ENCODE measurements at places on chromosomes 5 and 9. TPM values are rescaled to one million over a fixed set of nuclear protein-coding genes. Genes with fewer than 3 reads are reported as not detected.

- no peak for DNase-seq
These were observed 3.5 kb downstream of the SURF1 start for GRCh38 chr9:133352635-133353340.

- no peak for DNase-seq
These were observed 190.9 kb downstream of the RFK start for GRCh38 chr9:76203373-76203772.

DNA sequence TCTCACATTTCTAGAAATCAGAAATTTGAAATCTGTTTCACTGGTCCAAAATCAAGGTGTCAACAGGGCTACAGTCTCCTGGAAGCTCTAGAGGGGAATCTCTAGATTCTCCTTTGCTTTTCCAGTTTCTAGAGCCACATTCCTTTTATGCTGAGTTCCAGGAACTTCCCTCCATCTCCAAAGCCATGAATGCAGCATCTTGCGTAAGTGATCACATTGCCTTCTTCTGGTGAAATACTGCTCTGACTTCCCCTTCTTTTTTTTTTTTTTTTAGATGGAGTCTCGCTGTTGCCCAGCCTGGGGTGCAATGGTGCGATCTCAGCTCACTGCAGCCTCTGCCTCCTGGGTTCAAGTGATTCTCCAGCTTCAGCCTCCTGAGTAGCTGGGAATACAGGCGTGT lies 23.8 kb downstream of the GDA start:
- DNase-seq = no peak

CNTNAP3B gene
- polyA plus RNA-seq = not detected

GRCh38 chr5:139461698-139462097 lies 845 bp downstream of the ECSCR start:
- DNase-seq = no peak

WWC1 gene
- polyA plus RNA-seq = 9.7 TPM

DNA sequence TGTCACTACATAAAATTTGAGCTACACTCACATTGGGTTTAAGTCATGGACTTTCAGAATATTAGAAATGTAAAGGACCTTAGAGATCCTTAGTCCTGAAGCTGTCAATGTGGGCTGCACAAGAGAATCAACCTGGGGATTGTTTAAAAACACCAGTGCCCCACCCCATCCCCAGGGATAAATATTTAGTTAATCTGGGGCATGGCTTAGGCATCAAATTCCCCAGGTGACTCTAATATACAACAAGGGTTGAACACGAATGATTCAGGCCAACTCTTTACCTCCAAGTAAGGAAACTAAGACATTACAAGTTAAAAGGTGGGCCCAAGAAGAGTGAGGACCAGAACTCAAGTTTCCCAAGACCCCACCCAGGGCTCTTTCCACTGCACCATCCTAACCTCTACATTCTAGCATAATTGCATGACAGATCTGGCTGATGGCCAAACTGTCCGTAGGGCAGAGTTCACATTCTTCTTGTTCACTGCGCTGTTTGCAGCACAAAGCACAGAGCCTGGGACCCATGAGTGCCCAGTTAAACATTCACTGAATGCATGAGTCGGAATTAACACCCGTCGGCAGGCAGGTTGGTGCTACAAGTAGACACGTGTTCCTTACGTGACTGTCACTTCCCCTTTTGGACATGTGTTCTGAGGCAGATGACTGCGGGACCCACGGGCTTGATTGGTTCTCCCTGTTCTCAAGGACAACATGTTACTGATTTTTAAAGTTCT lies 25.2 kb downstream of the CYFIP2 start:
- DNase-seq = no peak

GRCh38 chr9:16282216-16282615 lies 588.3 kb downstream of the BNC2 start:
- no peak for DNase-seq

DNA sequence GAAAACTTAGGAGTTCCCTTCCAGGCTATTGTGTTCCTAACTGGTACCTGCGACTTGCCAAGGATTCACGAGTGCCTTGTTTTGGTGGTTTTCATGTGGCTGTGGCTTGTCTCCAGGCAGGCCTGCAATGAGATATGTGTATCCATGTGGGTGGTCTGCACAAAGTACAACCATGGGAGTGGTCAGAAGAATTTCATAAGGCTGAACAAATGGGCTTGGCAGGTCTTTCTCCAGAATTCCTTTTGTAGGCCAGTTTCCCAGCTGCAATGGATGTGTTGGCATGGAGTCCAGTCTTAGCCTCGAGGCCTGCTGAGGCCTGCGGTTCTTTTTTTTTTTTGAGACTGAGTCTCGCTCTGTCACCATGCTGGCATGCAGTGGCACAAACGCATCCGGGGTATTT lies 28.8 kb upstream of the MELK start:
- DNase-seq = peak; percentile 40

DNA sequence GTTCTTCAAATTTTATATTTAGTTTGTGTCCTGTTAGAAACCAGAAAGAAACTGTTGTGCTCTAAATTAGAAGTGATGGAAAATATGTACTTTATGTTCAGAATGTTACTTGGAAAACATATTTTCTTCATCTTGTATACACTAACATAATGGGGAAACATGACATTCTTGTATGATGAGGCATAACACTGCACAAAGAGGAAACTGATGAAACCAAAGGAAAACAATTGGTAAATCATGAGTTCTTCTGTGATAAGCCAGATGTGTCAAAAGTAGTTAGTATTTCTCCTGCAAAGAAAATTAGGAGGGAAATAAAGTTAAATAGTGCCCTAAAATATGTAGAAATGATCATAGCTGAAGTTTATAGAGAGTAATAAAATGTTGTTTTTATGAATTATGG lies 111.1 kb upstream of the FBN2 start:
- DNase-seq = no peak

- DNase-seq = no peak
These were observed 13.0 kb downstream of the TNC start for GRCh38 chr9:115104908-115105307.

DNA sequence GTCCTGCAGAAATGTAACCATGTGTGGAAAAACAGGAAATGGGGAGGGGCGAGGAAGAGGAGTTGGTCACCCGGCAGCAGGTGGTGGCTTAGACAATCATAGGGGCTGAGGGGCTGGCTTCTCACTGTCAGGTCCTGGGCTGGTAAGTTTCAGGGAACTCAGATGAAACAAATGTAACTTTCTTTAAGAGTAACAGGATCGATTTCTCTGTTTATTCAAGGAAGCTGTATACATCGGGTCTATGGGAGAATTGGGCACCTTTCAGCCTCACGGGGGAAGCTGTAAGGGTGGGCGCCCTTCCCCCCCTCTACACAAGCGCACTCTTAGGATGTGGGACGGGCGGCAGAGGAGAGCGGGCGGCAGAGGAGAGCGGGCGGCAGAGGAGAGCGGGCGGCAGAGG lies 104.3 kb upstream of the SIMC1 start:
- DNase-seq = no peak

FOXD4L6 gene
- not detected for polyA plus RNA-seq

GRCh38 chr5:149748471-149749094 lies 18.5 kb downstream of the PPARGC1B start:
- no peak for DNase-seq

- DNase-seq = no peak
These were observed 1.1 kb upstream of the SPINK1 start for GRCh38 chr5:147832541-147832940.

LHX2 gene
- 1.3 TPM for polyA plus RNA-seq

DNA sequence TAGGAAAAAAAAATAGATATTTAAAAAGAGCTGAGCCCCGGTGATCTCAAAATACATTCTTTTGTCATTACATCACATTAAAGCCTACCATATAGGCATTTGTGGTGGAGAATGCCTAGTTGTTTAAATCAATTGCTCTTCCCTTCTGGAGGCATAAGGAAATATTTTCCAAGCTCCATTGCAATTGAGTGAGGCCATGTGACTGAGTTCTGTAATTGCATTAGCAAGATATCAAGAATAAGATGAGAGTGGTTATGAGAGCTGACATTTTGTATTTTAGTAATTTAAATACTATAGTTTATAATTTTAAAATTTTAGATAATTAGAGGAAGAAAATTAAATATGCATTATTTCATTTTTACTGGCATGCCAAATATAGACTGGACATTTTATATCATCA lies 1195.9 kb downstream of the DTWD2 start:
- no peak for DNase-seq

FBP1 gene
- not detected for polyA plus RNA-seq

DNA sequence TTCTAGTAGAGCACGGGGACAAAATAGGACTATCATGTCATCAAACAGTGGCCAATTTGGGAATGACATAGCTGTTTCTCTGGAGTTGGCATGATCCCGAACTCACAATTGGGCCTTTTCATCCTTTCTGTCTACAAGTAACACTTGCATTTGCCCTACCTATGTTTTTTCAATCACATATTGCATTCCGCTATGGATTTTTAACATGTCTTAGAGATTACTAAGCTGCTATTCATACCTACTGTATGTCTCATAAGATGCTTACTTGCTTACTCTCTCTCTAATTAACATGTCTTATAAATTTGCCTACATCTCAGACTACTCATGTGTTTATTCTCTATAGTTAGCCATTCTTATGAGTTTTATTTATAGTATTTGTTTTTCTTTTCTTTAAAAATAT lies 341.2 kb upstream of the CTNND2 start:
- no peak for DNase-seq

PCDHA3 gene
- polyA plus RNA-seq = not detected

PFN3 gene
- polyA plus RNA-seq = not detected

GRCh38 chr5:162786234-162786633 lies 651.2 kb upstream of the CCNG1 start:
- no peak for DNase-seq

DNA sequence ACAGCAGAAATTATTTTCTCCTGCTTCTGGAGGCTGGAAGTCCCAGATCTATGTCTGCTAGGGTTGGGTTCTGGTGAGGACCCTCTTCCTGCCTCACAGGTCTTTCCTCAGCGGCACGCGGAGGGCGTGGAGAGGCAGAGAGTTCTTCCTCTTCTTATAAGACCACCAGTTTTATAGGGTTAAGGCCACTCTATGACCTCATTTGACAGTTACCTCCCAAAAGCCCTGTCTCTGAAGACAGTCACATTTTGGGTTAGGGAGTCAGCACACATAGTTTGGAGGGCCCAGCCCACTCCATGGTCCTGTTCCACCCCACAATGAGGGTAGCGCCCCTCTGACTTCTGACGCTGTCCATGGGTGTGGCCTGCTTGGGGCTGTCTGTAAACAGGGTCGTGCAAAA lies 46.7 kb downstream of the TRIP13 start:
- DNase-seq = no peak

DNA sequence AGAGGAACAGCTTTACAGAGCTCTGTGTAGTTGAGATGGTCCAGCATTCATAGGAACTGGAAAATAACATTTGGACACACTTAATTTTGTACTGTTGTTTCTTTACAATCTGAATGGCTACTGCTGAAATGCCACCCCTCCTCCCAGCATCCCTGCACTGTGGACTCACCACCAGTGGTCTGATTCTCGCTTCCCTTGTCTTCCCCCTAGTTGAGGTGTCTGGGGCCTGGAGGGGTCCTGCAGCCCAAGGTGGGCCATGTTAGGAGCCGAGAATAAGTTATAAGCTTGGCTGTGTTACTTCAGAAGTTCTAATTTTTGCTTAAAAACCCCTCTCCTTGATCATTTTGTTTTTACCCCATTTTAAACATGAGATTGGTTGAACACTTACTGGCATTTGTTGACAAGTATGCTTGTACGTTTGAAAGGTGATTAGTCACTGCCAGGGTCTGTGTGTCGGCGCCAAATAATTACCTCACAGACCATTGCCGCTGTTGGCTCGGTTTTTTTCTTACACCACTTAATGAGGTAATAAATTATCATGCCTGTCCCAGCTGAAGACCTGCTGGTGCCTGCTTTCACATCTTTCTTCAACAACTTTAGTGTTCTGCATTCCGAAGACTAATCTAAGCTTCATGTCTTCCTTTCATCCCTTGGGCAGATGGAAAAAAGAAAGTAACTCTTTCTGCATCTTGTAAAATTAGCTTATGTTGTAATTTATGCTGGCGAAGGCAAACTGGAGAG lies 65.8 kb downstream of the MCCC2 start:
- no peak for DNase-seq

KLF4 gene
- 37.2 TPM for polyA plus RNA-seq

GRCh38 chr5:57102905-57103255 lies 71.0 kb upstream of the GPBP1 start:
- no peak for DNase-seq

GRCh38 chr5:169416583-169417196 lies 115.8 kb upstream of the SLIT3 start:
- peak; percentile 23 for DNase-seq

- no peak for DNase-seq
These were observed 106.6 kb downstream of the DENND1A start for GRCh38 chr9:123823194-123823947.

DNA sequence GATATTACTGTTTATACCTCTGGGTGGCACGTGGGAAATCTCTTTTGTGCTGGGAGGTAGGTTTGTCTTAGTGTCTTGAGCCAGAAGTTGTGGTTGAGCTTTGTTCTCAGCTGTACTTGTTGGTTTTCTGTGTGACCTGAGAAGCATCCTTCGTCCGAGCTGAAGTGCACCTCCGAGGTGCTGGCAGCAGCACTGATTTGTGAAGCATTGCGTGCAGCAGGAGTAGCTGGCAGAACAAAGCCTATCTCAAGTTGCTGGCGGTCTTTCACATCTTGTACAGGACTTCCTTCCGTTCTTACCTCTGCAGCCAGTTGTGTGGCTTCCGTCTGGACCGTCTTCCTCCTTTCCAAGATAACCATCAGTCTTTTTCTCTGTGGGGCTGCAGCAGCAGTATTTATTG lies 4.3 kb downstream of the PRRC2B start:
- DNase-seq = no peak

KIF4B gene
- 0.05 TPM for polyA plus RNA-seq

ORM2 gene
- not detected for polyA plus RNA-seq

GRM6 gene
- 0.42 TPM for polyA plus RNA-seq

DNA sequence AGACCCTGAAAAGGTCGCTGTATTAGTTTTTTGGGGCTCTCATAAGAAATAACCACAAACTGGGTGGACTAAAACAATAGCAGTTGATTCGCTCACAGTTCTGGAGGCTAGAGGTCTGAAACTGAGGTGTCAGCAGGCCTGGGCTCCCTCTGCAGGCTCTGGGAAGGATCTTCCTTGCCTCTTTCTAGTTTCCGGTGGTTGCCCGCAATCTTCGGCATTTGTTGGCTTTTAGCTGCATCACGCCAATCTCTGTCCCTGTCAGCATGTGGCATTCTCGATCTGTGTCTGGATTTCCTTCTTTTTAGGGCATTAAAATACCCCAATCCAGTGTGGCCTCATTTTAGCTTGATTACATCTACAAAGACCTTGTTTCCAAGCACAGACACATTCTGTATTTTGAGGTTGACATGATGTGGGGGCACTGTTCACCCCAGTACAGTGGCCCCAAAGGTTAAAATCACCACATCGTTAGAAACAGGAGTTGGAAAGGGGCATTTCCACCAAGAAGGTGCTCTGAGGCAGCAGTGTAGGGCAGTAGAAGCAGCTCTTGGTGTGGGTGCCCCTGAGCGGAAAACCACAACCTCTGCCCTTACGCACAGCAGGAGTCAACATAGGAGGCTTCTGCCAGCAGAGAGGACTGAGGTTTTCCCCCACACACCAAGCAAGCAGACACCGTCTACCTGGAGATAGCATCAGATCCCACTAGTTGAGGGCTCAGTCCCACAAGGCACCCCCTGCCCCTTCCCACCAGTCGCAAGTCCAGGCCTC lies 13.5 kb downstream of the ZNF79 start:
- no peak for DNase-seq

CBY3 gene
- not detected for polyA plus RNA-seq

GRCh38 chr5:132742158-132742557 lies 4.8 kb upstream of the KIF3A start:
- DNase-seq = no peak

GRCh38 chr9:27599102-27599869 lies 26.0 kb upstream of the C9orf72 start:
- no peak for DNase-seq

GRCh38 chr9:115278326-115279035 lies 160.5 kb upstream of the TNC start:
- DNase-seq = no peak
